B cell (primary cell): ENCODE measurements at places on chromosomes 4 and X. TPM values are rescaled to one million over a fixed set of nuclear protein-coding genes. Genes with fewer than 3 reads are reported as not detected.

The SPANXB1 gene
- polyA plus RNA-seq: not detected in 2 replicates

The VCX3A gene
- polyA plus RNA-seq: not detected in 2 replicates

The MED28 gene
- polyA plus RNA-seq: 11.5 and 11.8 TPM in 2 replicates

The TMSB15A gene
- not detected in 2 replicates for polyA plus RNA-seq

The NLRP2B gene
- polyA plus RNA-seq: 0.03 TPM in 1 of 2 replicates, not detected in the other

The RENBP gene
- 28.0 and 30.6 TPM in 2 replicates for polyA plus RNA-seq

The PRRG1 gene
- polyA plus RNA-seq: not detected in 2 replicates

DNA sequence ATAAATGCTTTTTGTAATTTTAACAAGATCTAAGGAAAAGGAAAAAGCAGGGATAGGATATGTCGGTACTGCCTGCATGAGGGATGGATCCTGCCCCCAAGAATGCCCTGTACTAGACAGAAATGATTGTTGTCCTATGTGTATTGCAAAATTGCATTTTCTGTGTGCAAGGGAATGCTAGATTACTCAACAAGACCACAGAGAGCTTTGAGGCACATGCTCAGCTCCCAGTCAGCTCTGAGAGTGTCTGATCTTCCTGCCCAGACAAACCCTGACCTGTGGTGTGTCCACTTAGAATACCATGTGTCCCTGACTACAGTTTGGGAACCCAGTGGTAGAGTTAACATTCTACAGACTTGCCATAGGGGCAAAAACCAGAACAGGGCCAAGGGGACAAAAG, 129.2 kb upstream of the PAK3 start:
- DNase-seq: no peak

DNA sequence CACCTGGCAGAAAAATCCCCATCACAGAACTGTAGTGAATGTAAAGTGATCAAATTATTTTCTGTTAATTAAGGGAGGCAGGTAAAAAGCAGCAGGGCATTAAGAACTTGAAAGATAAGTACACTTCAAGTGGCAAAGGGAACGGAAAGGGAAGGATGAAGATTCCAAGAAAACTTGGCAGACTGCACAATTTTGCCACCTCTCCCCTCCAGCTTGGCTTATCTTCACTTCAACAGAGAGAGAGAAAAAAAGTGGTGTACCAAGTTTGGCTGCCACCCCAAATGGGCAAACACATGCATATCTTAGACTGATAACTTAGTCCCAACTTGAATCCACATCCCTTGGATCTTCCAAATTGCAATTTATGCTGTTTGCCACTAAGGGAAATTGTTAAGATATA, 598.1 kb upstream of the ACTRT1 start:
- DNase-seq: no peak

GRCh38 chr4:169110633-169111032, 100.6 kb upstream of the CBR4 start:
- no peak for DNase-seq

DNA sequence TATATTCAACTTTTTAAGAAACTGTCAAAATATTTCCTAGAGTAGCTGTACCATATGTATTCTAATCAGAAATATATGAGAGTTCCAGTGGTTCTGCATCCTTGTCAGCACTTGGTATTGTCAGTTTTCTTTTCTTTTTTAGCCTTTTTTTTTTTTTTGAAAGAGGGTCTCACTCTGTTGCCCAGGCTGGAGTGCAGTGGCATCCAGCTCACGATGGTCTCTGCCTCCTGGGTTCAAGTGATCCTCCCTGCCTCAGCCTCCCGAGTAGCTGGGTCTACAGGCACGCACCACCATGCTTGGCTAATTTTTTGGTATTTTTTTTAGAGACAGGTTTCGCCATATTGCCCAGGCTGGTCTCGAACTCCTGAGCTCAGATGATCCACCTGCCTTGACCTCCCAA, 79.1 kb downstream of the ZFX start:
- DNase-seq: no peak

DNA sequence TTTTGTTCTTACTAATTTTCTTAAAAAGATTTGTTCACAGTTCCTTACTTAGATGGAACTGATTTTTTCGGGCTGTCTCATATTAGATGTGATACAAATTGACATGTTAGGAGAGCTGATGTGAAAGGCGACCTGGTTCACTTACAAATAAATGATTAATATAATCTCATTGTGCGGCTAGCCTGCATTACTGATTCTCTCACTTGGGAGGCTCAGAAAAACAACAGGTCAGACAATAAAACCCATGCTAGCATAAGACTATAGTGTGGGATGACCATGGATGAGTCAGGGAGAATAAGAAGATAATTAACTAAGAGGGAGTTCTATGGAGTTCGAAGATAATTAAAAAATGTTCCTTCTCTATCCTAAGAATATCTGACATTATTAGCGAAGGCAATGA, 40.8 kb downstream of the RTL9 start:
- no peak for DNase-seq

DNA sequence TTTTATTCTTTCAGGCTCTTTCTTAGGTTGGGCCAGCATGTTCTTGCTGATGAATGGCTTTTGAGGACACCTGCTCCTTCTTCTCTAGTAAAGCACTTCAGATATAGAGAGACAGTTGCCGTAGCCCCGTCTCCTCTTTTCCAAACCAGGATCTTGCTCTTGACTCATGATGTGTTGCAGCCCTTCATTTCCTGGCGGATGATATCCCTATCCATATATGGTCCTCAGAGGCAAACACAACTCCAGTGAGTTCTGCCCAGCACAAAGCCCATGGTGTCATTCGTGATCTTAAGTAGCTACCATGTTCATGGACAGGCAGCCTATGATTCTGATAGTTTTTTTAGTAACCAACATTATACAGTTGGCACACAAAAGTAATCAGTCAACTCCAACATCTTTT, 59.8 kb upstream of the ACSL1 start:
- DNase-seq: no peak

DNA sequence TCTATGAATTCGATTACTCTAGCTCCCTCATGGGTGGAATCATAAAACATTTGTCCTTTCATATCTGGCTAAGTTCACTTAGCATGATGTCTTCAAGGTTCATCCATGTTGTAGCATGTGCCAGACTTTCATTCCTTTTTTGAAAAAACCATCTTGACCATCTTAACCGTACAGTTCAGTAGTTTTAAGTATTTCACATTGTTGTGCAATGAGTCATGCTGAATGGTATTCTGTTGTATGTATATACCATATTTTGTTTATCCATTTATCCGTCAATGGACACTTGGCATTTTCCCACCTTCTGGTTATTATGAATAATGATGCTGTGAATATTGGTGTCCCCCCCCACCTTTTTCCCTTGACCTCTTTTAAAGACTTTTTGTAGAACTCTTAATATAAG, 72.4 kb upstream of the TLR2 start:
- DNase-seq: no peak

DNA sequence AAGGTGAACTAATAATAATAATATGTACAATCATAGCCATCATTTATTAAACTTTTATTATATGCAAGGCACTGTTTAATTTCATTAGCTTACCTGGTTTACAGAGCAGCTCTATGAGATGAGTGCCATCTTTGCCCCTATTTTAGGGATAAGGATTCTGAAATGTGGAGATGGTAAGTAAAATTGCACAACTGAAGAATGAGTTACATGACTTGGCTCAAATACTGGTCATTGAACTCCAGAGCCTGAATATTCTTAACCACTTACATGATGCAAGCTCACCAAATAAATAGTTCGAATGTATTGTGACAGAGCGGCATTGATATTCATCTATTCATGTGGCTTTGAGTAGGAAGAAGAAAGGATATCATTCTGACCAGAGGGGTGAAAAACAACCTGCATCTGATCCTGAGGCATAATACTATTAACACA, 11.7 kb downstream of the ALB start:
- DNase-seq: no peak

DNA sequence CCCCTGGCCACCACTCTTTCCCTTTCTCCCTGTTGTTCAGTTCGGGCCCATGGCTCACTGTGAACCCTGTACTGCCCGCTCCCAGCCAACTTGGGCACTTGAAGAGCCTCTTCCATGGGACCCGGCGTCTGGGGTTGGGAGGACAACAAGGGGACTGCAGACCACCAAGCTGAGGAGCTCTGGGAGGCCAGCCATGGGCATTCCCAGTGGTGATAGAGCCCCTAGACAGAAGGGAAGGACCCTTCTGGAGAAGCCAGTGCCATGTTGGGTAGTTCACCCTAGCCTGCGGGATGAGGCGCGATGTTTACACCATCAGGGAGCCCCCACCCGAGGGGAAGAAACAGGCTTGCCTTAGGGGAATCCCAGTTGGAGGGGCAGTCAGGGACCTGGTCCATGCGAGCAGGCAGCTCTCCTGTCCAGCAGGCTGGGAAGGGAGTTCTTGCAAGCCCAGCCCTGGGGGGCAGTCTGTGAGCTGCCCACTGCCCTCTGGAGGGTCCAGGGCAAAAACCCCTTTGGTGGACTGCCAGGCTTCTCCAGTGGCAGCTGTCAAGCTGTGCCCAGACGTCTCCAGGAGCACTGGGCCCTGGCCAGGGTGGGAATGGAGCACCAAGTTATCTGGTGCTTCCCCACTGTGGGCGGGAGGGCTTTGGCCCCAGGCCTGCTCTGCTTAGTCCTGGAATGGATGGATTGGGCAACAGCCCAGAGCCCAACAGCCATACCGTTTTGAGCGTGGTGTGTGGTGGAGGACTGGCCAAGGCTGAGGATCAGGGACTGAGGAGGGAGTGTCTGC, 23.7 kb upstream of the UBA1 start:
- DNase-seq: no peak

DNA sequence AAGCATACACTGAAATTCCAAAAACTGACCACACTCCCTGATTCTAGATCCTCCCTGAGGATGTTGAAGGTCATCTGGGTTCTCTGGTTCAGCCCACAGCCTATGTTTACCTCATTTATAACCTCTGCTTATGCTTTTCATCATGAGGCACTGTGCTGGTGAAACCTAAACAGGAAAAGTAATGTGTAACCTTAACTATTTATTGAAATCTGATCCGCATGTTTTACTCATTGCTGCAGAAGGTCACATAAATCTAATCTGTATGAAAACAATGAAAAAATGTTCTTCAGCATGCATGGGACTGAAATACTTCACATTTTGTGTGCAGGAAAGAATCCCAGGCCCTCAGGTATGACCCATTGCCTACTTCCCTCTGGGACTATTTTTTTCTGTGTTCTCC, 30.3 kb downstream of the UCHL1 start:
- DNase-seq: no peak

DNA sequence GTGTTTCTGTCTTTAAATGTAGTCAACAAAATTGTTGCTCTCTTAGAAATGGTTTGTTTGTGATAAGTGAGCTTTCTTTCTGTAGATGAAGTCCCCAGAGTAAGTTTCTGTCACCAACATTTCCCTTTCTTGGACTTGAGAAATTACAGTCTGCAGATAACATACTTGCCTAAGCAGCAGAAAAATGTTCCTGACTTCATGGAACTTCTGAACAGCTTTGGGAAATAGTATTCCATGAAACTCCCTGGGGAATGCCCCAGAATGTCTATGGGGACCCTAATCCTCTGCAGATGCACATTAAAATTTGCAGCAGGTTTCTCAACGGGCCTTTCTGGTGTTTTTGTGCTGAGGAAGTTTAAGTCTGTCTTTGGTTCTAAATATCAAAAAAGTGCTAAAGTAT, 38.6 kb upstream of the NEIL3 start:
- no peak for DNase-seq

GRCh38 chr4:8838961-8839431, 32.6 kb downstream of the HMX1 start:
- DNase-seq: no peak

GRCh38 chr4:165758086-165758485, 115.0 kb upstream of the TLL1 start:
- DNase-seq: no peak

- DNase-seq: no peak
Observed at GRCh38 chr4:56914336-56914735, 6.6 kb downstream of the REST start.

GRCh38 chr4:89837385-89837992, 528 bp upstream of the SNCA start:
- DNase-seq: peak; percentile 36

- no peak for DNase-seq
Observed at GRCh38 chrX:109902665-109903064, 100.2 kb upstream of the TMEM164 start.

DNA sequence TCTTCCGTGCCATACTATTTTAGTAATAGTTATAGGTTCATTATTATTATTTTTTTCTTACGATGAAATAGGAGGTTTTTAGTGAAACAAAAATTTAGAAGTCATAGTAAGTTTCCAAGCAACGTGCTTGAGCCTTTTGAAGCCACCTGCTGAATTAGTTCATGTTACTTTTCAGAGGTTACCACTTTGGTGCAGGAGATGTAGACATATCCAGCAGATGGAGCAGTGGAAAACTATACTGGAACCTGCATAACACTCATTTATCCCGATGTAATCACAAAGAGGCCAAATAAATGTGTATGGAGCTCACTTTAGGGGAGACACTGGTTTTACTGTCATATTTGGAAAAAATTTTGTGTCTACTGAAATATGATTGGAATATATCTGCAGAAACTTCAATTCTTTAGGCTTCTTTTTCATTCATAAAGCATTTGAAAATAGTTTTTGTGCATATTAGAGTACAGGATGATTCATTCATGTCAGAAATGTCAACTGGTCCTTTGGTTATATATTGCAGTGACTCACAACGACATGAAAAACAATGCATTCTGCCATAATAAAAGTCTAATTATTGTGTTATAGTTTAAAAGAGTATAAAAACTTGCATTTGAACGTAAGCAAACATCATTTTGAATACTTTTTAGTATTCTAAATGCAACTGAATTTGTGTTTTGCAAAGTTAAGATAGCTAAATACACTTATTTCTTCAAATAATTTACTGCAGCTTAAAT, 2182.9 kb upstream of the TENM3 start:
- peak; percentile 3 for DNase-seq

DNA sequence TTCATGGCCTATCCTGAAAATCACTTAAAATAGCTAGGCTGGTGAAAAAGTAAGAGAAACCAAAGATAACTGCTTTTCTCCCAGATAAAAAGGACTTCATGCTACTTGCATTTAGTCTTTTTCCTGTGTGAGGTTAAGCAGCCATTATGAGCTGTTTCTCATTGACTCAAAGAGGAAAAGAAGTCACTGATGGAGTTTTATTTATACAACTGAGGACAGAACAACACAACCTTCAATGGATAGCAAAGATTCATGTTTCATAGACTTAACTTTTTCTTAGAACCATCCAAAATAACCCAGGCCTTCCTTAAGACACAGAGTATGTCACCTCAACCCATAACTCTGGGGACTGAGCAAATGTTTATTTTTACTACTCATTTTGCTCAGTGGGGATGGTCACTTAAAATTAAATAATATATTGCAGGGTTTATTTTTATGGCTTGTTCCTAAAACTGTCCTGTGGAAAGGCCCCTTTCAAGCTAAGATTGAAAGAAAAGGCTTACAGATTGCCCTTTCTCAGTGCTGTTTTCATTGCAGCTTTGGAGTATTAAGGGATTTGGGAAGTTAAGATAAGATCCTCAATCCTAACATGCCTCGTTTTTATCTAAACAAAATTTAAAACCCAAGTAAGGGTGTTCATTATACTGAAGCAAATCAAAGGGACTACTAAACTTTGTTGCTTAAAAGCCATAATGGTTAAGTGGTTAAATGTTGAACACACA, 252.6 kb upstream of the MAD2L1 start:
- DNase-seq: no peak

DNA sequence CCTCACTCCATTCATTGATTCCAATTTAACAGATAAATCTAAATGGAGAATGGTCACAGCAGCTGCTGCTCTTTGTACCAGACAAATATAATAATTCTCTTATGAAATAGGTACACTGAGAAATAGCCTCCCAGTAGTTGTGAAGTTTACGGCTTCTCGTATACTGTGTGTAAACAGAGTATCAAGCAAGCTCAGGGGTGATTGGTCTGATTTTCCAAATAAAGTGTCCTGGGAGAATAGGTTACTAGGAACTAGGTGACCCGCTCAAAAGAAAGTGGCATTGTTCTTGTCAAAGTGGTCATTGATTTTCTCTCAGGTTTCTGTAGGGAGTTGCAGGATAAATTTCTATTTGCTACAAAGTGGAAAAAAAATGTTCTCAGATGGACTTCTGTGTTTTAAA, 838.2 kb downstream of the RAPGEF2 start:
- DNase-seq: no peak
